ENCODE measurements at places on chromosomes 11 and 22.

DNA sequence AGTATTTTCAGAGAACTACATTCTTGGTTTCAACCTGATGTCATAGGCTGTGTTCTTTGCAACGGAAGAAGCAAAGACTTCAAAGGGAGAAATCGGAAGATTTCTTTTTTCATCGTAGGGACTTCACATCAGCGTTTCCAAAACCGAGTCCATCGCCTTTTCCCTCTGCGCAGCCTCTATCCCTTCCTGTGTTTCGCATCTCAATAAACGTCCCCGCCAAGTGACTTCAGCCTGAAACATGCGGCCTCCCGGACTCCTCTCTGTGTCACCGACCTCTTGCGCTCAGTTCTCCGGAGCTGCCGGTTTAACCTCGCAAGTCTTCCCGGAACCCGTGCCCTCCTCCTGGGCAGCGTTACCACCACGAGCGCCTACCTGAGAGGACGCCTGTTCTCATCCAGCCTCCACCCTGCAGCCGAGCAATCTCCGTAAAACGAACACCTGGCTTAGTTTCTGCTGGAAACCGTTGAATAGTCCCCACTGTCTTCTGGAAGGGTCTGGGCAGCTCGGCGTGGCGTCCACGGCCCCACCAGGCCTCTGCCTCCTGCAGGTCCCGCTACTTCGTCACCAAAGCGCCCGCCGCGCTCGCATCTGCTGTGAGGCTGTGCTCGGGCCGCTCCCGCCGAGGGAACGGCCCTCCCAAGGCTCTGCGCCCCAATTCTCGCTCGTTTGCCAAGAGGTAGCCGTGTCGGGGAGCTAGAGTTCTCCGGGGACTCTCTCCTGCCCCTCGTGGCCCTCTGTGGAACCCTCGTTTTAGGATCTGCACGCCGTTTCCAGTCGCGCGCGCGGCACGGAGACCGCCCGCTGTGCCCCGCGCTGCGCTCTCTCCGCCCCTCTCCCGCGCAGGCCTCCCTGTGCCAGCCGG is at the start of gene GLB1L3:
Gene GLB1L3 (plus strand): TSS at position 846 of the 862 bp plus-strand sequence. CDS start 362 bp downstream, outside the sequence.
- peak; percentile 52 for DNase-seq

DNA sequence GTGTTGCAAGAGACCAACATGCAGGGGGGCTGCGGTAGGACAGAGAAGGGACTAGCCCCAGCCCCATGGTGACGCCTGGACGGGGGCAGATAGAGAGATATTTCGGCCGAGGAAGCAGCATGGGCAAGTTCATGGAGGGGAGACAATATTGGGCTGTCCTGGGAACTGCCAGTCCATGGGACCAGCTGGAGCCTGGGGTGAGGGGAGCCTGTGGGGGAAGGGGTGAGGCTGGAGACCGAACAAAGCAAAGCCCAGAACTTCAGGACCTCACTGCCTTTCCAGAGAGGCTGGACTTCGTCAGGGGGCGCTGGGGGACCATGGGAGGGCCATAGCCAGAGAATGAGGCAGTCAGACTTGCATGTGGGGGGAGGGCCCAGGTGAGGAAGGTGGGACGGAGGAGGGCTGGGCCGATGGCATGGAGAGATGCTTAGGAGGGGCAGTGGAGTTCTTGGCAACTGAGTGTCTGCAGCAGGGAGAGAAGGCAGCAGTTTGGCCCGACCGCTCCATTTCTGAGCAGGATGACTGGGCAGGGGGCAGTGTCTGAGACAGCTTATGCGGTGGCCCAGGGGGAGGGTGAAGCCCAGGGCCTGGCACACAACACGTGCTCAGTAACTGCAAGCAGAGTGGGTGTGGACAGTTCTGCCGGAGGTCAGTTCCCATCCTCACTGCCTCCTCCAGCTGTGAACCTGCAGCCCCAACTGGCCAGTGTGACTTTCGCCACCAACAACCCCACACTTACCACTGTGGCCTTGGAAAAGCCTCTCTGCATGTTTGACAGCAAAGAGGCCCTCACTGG is 712 bp downstream of the UPK3A start:
- DNase-seq, result no peak

- no peak for DNase-seq
These were observed 2.1 kb upstream of the NEAT1 start for GRCh38 chr11:65420506-65420905.

DNA sequence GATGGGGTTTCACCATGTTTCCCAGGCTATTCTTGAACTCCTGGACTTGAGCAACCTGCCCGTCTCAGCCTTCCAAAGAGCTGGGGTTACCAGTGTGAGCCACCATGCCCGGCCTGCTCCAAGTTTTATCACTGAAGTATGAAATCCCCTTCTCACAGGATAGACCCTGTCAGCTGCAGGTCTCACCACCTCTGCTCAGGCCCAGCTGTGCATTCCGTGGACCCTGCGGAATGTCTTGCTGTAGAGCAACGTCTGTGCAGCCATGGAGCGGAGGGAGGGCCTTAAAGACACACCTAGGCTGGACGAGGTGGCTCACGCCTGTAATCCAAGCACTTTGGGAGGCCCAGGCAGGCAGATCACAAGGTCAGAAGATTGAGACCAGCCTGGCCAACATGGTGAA is 625.4 kb downstream of the BRD1 start:
- no peak for DNase-seq

- DNase-seq, result no peak
These were observed 19.4 kb upstream of the TMPRSS4 start for GRCh38 chr11:118057251-118058145.

DNA sequence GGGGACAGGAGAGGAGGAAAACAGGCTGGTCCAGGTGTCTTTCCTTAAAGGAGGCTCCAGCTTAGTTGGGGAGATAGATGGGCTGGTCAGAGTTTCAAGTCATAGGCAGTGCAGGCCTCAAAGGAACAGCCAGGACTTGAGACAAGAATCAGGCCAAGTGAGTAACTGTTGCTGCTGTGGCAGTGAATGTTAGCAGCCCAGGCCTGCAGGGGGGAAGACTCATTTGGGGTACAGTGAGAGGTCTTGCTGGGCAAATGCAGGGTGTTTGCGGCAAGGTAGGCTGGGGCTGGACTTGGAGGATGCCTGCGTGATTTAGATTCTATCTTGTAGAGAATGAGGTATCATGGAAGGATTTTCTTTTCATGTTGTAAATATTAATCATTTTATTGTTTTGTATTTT is 24.1 kb downstream of the PTPRJ start:
- DNase-seq, result no peak

DNA sequence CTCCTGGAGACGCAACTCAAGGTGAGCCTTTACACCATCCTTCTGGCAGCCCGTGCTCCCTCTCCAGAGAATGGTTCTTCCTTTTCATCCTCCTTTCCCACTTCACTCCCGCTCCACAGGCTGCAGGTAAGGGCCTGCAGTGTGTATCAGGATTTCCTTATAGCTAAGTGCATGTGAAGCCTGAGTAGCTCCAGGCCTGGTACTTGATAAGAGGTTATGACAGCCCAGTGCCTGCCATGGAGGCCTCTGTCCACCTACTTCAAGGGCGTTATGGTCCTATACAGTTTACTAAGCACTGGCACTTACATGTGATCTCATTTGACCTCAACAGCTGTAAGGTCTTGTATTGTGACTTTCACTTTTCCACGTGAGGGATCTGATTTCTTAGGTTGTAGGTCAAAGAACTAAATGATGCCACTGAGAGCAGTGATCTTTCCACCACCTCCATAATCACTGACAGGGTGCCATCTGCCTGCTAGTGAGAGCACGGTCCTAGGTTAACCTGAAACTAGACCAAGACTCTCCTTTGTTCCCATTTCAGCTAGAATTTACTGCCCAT is 18.1 kb downstream of the SSH3 start:
- DNase-seq, result no peak

DNA sequence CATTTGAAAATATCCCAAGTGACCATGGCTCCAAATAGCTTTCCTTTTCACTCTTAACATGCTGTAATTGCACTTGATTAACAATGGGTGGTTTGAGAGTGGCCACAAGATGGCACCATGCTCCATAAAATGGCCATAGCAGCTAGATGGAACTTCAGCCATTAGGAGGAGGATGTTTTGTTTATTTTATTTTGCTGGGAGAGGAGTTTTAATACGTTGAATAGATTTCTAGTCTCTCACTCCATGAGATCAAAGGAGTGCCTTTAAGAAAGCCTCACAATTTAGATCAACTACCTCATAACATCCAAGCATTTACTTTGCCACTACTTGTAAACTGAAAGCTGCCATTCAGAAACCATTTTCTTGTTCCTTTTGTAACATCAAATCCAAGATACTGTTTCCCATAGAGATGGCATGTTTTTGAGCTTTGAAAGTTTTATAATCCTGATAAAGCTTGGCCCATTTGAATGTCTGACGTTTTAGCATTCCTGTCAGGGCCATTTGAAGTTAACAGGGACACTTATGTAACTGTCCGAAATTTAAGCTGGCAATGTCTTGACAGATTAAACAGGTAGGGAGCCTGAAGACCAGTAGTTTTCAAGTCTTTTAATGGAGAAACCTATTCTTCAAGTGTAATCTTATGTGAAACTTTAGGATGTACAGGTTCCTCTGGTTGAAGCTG is 4.7 kb downstream of the FEN1 start:
- DNase-seq, result no peak

DNA sequence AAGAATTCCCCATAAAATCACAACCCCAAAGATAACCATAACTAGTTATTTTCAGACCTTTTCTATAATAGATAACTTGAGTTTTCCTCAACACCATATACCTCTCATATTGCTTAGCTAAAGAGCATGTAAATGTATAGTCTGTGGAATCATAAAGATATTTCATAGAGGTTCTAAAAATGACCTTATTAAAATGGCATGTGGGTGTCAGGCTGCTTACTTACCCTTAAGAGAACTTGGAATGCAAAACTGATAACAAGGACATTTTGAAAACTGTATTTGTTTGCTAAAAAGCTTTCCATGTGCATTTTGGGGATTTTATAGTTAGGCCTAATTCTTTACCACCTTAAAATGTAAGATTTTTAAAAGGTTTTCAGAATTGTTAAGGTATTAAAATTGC is 4.7 kb downstream of the SIK2 start:
- DNase-seq, result no peak

DNA sequence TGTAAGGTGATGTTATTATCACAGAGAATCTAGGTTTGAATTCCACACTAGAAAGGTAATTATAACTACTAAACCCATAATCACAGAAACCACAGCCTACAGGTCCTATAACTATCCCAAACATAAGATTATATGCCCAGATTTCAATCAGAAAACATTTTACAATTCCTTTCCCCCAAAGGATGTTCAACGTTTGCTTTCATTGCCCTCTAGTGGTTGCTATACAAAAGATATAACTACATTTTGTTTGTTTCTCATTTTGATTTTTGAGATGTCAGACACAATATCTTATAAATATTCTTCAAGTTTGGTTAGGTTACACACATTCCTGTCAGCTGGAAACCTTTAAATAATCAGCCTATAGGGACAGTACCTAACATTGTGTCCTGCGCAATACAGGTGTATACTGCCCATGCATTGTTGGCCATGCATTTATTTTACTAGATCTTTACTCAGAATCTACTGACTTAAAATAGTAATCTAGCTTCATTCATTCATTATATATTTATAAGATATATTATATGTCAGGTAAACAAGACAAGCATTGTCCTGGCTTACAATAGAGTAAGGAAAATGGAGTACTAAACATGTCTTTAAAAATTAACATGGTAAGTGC is 530.5 kb upstream of the CCDC90B start:
- no peak for DNase-seq

DNA sequence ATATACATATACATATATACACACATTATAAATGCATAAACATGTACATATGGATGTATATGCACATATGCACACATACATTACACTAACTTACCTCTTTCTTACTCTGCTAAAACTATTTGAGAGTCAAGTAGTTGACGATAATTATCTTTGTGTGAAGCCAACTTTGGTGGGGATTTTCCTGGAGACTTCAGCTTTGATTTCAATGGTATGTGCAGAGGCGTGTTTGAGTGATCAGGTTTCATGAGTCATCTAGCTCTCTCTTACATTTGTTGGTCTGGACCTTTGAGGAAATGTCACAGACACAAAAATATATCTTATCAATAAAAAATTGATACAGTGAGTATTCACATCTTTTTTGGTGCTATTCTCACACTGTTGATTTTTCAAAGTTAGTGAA is 769.1 kb upstream of the LUZP2 start:
- no peak for DNase-seq

DNA sequence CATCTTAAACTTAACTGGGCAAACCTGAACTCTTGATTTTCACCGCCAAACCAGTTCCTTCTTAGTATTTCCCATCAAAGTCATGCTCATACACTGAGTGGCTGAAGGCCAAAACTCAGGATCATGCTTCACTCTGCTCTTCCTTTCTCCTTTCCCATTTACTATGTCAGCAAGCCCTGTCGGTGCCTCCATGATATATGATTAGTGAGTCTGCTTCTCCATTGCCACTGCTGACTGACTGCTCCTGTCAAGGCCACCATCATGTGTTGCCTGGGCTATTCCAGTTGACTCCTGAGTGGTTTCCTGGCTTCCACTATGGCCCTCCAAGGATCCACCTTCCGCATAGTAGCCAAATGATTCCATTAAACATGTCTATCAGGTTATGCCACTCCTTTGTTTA is 42.8 kb upstream of the AMPD3 start:
- no peak for DNase-seq

GRCh38 chr11:47928426-47928825 is 51.9 kb upstream of the PTPRJ start:
- DNase-seq, result no peak

- DNase-seq, result no peak
These were observed 47.5 kb downstream of the PAMR1 start for GRCh38 chr11:35477901-35478300.

DNA sequence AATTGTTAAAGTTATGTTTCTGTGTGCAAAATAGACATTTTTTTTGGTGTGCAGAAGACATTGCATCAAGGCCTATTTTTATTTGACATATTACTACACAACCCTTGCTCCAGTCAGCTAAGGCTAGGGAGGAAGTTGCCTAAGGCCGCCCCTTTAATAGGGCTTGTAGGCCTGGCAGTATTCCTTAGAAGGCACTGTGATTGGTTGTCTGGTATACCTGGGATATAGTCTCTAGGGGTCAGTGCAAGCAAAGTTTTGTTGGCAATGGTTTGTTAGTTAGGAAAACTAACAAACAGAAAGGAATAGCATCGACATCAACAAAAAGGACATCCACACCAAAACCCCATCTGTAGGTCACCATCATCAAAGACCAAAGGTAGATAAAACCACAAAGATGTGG is 16.9 kb downstream of the CCDC15 start:
- no peak for DNase-seq

- no peak for DNase-seq
These were observed 1.9 kb downstream of the ELMOD1 start for GRCh38 chr11:107592813-107593212.

DNA sequence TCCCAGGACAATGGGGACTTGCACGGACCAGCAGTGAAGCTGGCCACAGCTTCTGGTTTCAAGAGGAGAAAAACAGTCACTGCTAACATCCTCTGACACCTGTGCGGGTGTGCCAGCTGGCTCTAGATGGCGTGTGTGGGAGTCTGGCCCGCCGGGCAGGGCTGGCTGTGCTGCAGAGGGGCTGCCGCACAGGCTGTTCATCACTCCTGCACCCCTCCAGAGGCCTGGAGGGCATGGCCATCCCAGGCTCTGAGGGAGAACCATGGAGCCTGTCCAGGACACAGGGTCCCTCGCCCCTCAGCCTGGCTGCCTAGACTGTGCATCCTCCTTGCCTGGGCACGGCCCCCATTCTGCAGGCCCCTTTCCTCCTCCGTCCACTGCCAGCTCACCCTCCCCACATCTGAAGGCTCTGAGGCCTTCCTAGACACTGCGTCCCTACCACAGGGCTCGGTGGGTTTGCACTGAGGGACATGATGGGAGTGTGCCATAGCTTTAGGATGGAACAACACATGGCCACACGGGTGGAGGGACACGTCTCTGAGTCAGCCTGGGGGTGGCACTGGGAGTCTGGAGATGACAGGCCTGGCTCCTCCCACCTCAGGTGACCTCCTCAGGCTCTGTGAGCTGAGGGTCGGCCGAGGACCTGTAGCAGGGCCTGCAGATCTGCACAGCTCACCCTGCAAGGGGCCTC is 42.1 kb upstream of the GNB1L start:
- DNase-seq, result no peak

Measured in activated naive CD8-positive, alpha-beta T cell treated with anti-CD3 and anti-CD28 coated beads, Interleukin-2, amount 50 U/mL, for 16 hours (primary cell).